ENCODE measurements at places on chromosomes 5 and 9. TPM values are rescaled to one million over a fixed set of nuclear protein-coding genes. Genes with fewer than 3 reads are reported as not detected.

- DNase-seq, result no peak
These were observed 50.3 kb downstream of the MAP1B start for GRCh38 chr5:72157625-72157962.

GRCh38 chr5:175683231-175683630, 25.4 kb downstream of the HRH2 start:
- DNase-seq, result no peak

DNA sequence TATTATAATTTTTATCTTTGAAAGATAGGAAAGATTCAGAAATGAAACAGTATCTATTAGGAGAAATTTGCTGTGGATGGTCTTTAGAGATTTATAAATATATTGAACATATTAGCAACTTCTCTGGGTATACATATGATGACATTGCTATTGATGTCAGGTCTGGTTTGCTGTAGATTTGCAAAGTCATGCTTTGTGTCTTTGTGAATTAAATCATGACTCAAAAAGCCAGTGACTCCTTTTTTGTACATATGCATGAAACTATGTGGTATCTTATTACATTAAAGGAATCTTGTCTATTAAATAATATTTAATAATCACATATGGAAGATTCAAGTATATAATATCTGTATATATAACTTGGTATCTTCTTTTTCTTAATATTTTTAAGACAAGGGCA, 141.9 kb downstream of the ST8SIA4 start:
- no peak for DNase-seq

DNA sequence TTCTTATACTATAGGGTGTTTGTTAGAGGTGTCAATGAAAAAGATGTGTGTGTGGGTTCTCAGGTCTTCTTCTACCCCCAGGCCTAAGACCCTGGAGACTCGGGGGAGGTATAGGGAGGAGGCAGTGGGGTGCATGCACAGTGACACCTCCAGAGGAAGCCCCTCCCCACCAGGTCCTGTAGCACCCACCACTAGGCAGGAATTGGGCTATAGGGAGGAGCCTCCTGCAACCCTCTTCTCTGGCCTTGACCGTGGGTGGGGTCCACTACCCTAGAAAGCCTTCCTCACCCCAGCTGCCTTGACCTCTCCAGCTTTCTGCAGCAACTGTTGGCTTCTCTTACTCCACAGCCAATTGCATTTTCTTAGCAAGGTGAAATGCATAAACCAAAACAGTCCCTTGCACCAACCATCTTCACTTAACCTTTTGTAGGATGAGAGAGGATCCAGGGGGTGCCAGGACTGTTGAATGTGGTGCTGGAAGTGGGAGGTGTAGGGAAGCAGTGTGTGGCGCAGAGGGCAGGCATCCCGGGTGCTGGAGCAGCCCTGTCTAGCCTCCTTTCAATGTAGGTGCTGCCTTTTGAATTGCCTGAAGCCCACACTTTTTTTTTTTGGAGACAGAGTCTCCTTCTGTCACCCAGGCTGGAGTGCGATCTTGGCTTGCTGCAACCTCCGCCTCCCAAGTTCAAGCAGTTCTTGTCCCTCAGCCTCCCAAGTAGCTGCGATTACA, 128.5 kb downstream of the RGS3 start:
- no peak for DNase-seq

Gene RAI14
- 127 TPM for total RNA-seq

Gene CAMSAP1
- total RNA-seq, result 44.7 TPM

GRCh38 chr5:154262342-154262741, 71.8 kb downstream of the GALNT10 start:
- DNase-seq, result no peak

Gene PLEKHG4B
- total RNA-seq, result 6.8 TPM

DNA sequence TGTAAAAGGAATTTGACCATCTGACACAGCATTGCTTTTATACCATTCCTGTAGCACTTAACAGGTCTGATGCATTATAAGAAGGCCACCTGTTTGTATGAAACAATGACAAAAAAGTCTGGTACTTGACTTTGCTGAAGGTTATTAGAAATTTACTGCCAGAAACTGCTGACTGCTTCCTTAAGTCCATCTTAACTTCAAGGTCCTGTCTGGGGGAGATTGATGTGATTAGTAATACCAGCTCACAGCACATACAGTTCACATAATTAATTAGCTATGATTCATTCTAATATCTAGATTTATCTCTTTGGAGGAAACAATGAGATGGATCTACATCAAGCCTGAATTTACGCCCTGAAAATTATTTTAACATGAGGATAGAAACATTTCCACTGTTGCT, 49.6 kb upstream of the TEK start:
- no peak for DNase-seq

Gene ACTL7B
- total RNA-seq, result not detected

GRCh38 chr5:32059761-32060530, 114.2 kb downstream of the GOLPH3 start:
- no peak for DNase-seq

DNA sequence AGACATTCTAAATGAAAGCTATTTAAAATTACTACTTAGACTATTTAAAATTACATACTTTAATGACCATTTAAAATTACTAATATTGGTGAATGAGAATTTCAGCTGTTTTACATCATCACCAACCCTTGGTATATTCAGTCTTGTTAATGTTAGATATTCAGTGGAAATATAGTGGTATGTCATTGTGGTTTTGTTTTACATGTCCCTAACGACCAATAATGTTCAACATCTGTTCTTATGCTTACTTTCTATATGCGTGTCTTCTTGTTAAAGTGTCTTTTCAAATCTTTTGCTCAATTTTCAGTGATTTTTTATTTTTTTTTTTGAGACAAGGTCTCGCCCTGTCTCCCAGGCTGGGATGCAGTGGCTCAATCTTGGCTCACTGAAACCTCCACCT, 279.3 kb upstream of the TARS1 start:
- DNase-seq, result no peak

Gene RMND5B
- total RNA-seq, result 70.4 TPM

GRCh38 chr9:38108326-38108725, 39.3 kb upstream of the SHB start:
- DNase-seq, result no peak

Gene SLC45A2
- 0.15 TPM for total RNA-seq

DNA sequence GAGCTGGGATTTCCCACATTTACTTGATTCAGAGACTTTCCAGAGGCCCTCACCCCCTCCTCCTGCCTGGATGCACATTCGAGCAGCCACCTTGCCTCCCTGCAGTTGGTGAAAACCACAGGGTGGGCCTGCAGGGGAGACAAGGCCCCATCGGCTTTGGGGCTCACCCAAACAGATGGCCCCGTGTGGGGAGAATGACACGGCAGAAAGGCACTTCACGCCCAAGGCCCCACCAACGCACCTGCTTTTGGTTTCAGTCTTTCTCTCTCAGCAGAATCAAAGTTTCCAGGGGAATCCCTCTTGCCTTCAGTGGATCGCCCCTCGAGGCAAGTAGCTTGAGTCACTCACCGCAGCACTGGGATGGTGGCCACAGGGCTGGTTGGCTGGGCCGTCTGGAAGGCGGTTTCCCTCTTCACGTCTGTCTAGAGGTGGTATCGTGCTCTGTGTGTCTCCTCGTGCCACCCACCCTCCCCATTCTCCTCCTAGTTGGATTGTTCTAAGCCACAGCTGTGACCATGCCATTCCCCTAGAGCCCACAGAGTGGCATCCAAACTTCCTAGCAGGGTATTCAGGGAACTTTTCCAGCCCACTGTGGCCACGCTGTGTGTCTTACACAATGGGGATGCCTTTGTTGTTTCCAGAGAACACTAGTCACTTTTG, 31.8 kb downstream of the SEC61B start:
- no peak for DNase-seq

Measured in endothelial cell (in vitro differentiated cells).